ENCODE measurements at places on chromosomes 2 and 18. TPM values are rescaled to one million over a fixed set of nuclear protein-coding genes. Genes with fewer than 3 reads are reported as not detected.

The LYG2 gene
- total RNA-seq = not detected

DNA sequence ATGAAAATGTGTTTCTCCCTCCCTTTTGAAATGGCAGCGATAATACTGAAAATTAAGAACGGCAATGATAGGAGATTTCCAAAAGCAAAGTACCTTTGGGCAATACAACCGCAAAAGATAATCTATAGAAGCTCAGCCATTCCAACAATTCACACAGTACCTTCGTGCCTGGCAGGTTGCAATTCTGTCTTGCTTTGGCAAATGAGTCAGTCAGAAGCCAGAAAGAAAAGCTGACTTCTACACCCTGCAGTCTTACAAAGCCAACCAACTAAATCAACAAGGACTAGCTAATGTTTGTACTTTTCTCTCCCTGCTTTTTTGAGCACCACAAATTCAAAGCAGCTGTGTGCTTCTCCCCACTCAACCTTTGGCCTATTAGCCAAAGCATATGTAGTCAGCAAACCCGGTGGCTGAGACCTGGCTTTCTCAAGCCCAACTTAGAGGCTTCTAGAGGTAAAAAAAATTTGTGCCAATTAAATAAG lies 25.7 kb upstream of the ID2 start:
- H3K27ac ChIP-seq = no peak overlapping the region
- H3K27me3 ChIP-seq = no peaks in the 10 kb centered on the region
- no peaks in the 10 kb centered on the region for H3K4me1 ChIP-seq
- H3K4me3 ChIP-seq = no peak overlapping the region
- H3K36me3 ChIP-seq = no peaks in the 10 kb centered on the region

The EVA1A gene
- 31.7 TPM for total RNA-seq

The GPR39 gene
- total RNA-seq = 11.2 TPM

DNA sequence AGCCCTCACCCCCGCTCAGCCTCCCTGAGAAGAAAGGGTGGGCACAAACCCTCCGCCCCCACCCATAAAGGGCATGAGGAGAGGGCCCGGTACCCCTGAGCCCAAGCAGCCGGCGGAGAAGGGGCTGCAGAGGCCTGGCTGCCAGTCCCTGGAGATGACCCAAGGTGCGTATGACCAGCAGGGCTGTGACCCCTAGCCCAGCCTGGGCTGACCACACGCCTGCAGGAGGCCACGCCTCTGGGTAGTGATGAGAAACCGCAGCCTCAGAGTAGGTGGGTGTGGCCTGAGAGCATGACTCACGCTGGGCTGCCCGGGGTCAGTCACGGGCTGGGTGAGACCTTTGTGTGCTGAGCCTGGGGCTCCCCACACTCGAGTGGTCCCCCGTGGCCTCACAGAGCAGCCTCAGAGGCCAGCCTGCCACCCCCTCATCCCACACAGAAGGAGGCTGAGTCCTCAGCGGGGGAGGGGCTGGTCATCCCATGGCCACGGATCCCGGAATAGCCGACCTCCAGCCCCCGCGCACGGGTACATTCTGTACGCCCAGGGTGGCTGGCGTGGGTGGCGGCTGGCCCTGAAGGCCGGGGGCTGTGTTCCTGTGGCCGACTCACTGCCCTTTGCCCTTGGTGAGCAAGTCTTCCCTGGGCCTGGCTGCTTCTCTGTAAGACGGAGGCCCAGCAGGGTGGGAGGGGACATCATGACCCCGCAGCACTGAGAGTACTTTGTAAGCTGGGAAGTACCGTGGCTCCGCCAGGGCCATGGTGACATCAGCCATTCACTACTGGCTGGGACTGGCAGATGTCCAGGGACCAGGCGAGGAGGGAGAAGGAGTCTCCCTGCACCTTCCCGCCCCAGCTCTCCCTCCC lies 110.8 kb upstream of the OTOS start:
- no peaks in the 10 kb centered on the region for H3K36me3 ChIP-seq
- H3K4me1 ChIP-seq = peaks cover 26% of the 10 kb centered on the region
- no peaks in the 10 kb centered on the region for H3K27me3 ChIP-seq
- H3K4me3 ChIP-seq = peak overlapping the region; percentile 27
- DNase-seq = peak; percentile 87
- peak overlapping the region; percentile 74 for H3K27ac ChIP-seq

The TUBB8B gene
- 0.47 TPM for total RNA-seq
